Caco-2 (cell line): ENCODE measurements at places on chromosomes 2 and 18.
A peak's percentile ranks its signal among the peaks of the same experiment; 100 is the strongest.

GRCh38 chr2:236943068-236943467 lies 142.6 kb upstream of the COPS8 start:
- DNase-seq: no peak

- DNase-seq: no peak
Observed at GRCh38 chr2:169509955-169510354, 453 bp downstream of the KLHL41 start.

- peak; percentile 50 for DNase-seq
Observed at GRCh38 chr2:101267671-101268656, 15.3 kb downstream of the CNOT11 start.

GRCh38 chr18:76480913-76481312 lies 14.1 kb downstream of the ZNF516 start:
- DNase-seq: peak; percentile 25

GRCh38 chr18:36594621-36595020 lies 234.2 kb downstream of the TPGS2 start:
- DNase-seq: no peak

- DNase-seq: no peak
Observed at GRCh38 chr2:208183972-208184705, 5.7 kb downstream of the C2orf80 start.

DNA sequence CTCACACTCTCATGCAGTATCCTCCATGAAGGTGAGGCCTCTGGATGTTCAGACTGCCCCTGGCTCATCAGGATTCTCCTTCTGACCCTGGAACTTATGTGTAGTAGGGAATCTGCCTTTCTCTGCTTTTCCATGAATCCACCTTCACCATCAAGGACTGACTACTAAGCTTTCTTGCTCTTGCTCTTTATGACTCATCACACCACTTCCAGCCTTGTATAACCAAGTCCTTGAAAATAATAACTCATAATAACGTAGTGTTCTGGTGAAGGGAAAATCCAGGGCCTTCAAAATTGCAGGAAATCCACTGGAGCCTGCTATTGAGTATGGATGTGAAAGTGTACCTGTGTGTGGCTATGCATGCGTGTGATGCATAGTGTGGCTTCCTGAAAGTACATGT lies 11.3 kb upstream of the KCNS3 start:
- DNase-seq: no peak

GRCh38 chr2:182228741-182229140 lies 198.1 kb downstream of the PDE1A start:
- DNase-seq: no peak

- DNase-seq: no peak
Observed at GRCh38 chr18:43869451-43870008, 592.2 kb upstream of the SYT4 start.

DNA sequence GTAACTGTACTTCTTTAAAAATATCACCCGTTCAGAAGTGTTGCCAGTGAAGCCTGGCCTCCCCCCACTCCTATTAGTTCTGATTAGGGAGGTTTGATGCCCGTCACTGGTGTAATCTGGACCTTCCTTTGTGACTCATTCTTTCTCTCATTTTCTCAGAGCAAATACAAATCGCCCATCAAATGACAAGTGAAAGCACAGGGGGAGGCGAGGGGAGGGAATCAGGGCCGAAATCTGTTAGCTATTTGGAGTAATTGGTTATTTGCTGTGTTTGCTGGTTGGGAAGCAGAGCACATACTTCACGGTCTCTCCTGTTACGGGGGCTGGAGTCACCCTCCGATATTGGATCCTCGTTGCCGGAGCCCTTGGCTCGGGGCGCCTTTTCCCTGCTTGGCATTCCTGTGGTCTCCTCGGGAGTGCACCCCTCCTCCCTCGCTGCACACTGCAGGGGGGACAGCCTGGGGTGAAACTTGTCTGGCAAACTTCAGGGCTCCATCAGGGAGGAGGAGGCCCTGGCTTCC lies 178.1 kb downstream of the DYSF start:
- DNase-seq: no peak

DNA sequence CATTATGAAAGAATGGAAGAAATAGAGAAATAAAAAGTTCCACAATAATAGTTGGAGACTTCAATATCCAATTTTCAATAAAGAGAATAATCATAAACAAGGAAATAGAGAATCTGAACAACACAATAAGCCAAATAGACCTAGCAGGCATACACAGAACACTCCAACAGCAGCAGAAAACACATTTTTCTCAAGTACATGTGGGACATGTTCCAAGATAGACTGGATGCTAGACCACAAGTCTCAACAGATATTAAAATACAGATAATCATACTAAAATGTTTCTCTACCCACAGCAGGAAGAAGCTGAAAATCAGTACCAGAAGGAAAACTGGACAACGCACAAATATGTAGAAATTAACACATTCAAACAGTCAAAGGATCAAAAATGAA lies 113.9 kb downstream of the USP34 start:
- DNase-seq: no peak

GRCh38 chr18:23723121-23723520 lies 33.9 kb downstream of the LAMA3 start:
- DNase-seq: no peak

- no peak for DNase-seq
Observed at GRCh38 chr2:15949551-15949950, 9.2 kb downstream of the MYCN start.

- DNase-seq: no peak
Observed at GRCh38 chr2:88955607-88956006, 264.1 kb downstream of the RPIA start.

DNA sequence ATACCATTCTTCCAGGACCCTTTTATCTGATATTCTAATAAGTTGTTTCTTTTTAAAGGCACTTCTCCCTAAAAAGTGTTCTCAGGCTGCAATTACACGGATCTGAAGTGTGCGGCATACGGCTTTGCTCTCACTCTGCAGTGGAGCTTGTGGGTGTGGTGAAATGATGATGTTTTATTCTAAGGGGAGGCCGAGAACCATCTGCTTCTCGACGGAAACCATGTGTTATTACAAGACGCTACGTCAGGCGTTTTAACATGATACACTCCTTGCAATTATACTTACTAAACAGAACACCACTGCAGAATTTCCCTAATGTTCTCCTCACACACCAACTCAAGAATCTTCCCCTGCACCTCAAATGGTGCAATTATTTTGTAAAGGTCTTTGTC lies 34.9 kb upstream of the CTDP1 start:
- no peak for DNase-seq

DNA sequence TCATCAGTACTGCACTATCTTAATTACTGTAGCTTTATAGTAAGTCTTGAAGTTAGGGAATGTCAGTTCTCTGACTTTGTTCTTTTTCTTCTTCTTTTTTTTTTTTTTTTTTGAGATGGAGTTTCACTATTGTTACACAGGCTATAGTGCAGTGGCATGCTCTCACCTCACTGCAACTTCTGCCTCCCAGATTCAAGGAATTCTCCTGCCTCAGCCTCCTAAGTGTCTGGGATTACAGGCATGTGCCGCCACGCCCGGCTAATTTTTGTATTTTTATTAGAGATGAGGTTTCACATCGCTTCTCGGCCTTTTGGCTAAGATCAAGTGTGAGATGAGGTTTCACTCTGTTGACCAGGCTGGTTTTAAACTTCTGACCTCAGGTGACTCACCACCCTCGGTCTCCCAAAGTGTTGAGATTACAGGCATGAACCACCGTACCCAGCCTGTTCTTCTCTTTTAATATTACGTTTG lies 41.9 kb upstream of the TANC1 start:
- DNase-seq: no peak

DNA sequence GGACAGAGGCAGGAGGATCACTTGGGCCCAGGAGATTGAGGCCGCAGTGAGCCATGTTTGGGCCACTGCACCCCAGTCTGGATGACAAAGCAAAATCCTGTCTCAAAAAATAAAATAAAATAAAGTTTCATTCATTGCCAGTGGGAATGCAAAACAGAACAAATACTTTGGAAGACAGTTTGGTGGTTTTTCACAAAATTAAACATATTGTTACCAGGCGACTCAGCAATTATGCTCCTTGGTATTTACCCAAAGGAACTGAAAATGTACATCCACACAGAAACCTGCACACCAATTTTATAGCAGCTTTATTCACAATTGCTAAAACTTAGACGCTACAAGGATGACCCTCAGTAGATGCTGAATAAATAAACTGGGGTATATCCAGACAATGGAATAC lies 35.8 kb downstream of the FOSL2 start:
- DNase-seq: no peak

GRCh38 chr2:103289105-103289725 lies 527.4 kb downstream of the TMEM182 start:
- no peak for DNase-seq

GRCh38 chr2:193837111-193837738 lies 1642.5 kb upstream of the TMEFF2 start:
- no peak for DNase-seq

DNA sequence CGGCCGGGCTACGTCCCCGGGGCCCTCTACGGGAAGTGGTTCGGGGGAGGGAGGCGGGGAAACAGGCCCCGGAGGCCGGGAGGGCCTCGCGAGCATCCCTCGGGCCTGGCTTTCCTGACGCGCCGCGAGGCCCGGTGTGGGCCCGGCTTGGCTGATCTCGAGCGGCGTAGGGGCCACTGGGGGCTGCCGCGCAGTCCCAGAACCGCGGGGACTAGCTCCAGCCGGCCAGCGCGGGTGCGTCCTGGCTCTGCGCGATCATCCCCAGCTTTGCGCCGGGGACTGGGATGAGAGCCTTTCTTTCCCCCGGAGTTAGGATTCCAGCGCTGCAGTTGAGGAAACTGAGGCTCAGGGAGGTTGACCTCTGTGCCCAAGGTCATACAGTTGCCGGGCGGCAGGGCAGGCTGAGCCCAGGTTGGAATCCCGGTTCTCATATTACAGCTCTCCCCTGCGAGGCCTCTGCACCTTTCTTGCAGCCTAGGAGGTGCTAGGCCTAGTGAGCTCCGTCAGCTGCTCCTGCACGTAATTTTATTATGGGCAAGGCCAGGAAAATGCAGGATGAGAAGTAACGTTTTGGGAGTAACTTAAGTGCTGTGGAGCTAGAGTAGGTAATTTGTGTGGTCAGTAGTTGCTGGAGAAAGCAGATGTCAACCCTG lies 501 bp downstream of the LPIN1 start:
- peak; percentile 36 for DNase-seq

- no peak for DNase-seq
Observed at GRCh38 chr2:238487652-238488346, 61.1 kb downstream of the ASB1 start.

DNA sequence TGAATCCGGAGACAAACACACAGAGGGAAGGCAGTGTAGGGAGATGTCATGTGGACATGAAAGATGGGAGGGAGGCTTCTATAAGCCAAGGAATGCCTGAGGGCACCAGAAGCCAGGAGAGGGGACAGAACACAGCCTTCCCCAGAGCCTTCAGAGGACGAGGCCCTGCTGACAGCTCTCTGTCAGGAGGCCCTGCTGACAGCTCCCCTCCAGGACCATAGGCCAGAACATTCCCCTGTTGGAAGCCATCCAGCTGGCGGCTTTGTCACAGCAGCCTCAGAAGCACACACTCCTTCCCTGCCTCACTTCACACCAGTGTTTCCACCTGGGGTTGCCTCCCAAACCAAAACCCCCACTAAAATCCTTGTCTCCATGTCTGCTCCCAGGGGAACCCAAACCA lies 171.3 kb upstream of the ID2 start:
- no peak for DNase-seq

DNA sequence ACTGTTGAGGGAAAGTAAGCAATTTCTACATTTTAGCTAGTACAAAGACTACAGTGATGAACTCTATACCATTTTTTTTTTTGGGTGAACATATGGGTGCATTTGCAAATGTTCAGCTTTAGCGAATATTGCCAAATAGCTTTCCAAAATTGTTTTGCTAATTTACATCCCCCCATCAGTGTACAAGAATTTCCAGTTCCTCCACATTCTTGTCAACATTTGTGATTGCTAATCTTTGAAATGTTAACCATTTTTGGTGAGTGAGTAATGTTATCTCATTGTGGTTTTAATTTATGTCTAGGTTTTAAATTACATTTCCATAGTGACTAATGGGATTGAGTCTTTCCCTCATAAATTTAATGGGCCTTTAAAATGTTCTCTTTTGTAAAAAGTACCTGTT lies 16.4 kb upstream of the CNRIP1 start:
- DNase-seq: no peak

- no peak for DNase-seq
Observed at GRCh38 chr18:63606526-63606925, 19.4 kb downstream of the SERPINB13 start.

DNA sequence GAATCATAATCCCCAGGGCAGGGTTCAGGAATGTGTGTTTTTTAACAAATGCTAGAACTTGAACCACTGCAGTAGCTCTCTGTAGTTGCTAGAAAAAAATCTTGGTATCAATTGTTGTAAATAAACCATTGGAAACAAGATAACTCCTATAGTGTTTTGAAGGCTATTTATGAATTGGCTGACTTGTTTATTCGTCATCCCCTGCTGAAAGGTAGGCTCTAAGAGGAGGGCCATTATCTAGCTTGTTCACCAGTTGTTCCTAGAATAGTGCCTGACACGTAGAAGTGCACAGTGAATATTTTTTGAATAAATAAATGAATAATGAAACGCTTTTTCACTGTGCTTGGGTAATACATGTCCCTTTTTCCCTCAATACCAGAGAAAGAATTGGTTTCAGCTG lies 211.4 kb downstream of the BABAM2 start:
- no peak for DNase-seq

GRCh38 chr18:74492259-74492658 lies 3.9 kb upstream of the CNDP2 start:
- DNase-seq: no peak

DNA sequence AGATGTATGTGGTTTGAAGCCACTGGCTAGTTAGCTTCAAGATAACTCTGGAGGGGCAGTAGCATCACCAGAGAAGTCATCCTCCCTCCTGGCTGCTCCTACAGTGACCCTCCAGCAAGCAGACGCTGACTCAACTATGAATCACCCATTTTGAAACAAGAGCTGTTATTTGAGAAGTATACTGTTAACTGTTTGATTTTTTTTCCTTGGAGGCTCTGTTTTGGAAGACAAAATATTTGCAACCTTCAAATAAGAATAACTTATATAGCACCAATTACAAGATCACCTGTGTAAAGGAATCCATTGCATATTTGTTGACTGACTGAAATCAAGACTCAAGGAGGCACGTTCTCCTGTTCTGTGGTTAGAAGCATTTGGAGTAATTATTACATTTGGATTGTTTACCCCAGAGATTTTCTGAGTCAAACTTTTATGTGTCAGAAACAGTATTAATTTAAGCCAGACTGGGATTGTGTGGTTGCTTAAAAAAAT lies 313.8 kb downstream of the MTX2 start:
- no peak for DNase-seq

- no peak for DNase-seq
Observed at GRCh38 chr2:45602624-45603023, 8.4 kb downstream of the SRBD1 start.

GRCh38 chr2:195543902-195544894 lies 112.8 kb upstream of the SLC39A10 start:
- DNase-seq: no peak
